HFFc6 (cell line): ENCODE measurements at places on chromosomes 13 and 19.
A peak's percentile ranks its signal among the peaks of the same experiment; 100 is the strongest.

DNA sequence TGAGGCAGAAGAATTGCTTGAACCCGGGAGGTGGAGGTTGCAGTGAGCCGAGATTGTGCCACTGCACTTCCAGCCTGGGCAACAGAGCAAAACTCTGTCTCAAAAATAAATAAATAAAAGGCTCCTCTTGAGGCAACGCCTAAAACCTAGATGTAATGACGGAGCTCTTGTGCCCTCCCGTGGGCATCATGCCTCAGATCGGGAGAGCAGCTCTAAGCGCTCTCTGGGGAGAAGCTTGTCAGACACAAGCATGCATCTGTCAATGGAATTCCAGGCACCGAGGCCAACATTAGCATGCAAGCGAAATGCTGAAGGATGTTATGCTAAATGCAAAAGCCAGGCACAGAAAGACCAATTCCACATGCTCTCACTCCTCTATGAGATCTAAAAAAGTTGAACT, 45.6 kb upstream of the MRI1 start:
- no peak for DNase-seq

DNA sequence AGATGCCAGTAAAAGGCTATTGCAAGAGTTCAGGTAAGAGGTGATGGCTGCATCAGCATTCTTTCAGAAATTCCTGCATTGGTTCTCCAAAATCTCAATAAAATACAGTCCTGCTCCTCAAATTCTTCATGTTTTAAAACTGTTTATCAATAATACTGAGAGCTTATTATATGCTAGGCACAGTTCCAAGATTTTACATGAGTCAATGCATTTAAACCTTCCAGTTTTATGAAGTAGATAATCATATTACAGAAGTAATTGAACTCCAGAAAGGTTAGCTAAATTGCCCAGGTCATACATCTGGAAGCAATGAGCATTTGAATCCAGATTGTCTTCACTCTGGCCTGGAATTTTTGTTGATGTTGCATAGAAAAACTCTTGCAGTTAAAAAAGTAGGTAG, 282.9 kb upstream of the SLITRK6 start:
- no peak for DNase-seq

GRCh38 chr13:44013758-44014291, 134.1 kb downstream of the LACC1 start:
- peak; percentile 61 for DNase-seq

- no peak for DNase-seq
Measured at GRCh38 chr13:91331047-91331915, 16.2 kb upstream of the MIR17HG start.

- no peak for DNase-seq
Measured at GRCh38 chr13:87999788-88000187, 328.6 kb downstream of the SLITRK5 start.

DNA sequence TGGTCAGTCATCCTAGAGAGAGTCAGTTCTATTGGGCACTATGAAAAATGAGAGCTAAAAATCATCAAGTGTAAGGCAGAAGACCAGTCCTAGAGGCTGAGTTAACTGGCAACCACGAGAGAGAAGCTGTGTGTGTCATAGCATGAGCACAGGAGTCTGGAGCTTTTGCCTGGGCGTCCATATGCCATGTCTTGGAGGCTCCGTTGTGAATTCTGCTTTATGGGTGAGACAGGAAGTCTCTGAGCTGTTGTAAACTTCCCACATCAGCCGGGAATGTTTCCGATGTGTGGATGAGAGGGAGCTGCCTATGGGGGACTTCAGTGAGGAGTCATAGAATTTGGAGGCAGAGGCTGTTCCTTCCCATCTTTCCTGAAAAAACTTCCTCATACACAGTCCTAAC, 120.0 kb downstream of the ITGBL1 start:
- peak; percentile 20 for DNase-seq

DNA sequence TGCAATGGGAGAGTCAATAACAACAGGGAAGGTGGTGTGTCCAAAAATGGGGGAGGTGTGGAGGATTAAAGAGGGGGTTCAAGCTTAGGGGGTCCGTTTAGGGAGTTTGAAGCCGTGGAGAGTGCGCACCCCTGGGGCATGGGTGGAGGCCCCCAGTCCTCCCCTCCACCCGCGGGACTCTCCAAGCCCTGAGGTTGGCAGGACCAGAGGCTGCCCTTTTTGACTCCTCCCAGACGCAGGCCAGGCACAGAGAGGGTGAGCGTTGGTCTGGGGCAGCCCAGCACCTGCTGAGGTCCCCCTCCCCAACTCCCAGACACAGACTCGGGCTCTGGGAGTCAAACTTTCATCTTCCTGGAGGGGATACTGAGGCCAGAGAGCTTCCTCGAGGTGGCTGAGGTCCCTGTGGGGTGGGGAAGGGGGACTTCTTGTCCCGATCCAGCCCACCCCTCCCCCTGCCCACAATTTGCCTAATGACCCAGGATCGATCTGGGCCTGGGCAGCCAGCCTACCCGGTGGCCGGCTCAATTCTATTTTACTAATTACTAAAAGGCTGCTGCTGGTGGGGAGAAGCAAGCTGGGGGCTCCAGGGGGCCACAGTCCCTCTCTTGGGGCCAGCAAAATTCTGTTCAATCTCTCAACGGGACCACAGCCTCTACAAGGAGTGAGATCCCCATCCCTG, 2.8 kb upstream of the ONECUT3 start:
- no peak for DNase-seq

DNA sequence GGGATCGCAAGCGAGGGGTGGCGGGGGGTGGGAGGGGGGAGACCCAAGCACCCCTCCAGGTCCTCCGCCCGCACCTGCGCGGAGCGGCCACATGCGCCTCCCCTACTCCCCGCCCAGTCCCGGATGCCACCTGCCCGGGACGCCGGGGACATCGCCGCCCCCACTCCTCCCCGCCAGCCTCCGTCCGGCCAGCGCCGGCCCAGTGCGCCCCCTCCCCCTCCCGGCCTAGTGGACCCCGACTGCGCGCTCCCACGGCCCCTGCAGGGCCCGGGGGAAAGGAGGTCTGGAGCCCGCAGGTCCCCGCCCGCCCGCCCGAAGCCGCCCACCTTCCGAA, 263 bp downstream of the RHPN2 start:
- DNase-seq, result no peak

GRCh38 chr13:110388108-110388943, 81.2 kb downstream of the COL4A2 start:
- DNase-seq, result peak; percentile 87

GRCh38 chr19:31064491-31064890, 284.7 kb downstream of the TSHZ3 start:
- DNase-seq, result no peak

- no peak for DNase-seq
Measured at GRCh38 chr13:35785576-35786303, 309.3 kb upstream of the MAB21L1 start.

DNA sequence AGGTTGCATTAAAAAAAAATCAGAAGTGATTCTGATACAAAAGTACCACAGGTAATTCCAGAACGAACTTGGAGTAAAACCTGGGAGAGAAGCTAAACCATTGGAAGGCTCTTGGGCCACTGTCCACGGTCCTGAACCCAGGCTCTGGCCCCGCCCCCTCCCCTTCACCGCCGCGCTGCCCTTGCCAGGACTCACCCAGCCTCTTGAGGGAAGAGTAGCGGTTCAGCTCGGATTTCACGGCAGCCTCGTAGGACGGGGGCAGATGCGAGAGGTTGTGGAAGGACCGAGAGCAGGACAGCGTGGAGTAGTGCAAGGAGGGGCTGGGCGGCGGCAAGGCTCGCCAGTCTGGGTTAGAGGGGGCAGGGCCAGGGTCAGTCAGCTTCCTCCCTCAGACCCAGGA, 5.7 kb downstream of the SHISA7 start:
- DNase-seq, result peak; percentile 34

DNA sequence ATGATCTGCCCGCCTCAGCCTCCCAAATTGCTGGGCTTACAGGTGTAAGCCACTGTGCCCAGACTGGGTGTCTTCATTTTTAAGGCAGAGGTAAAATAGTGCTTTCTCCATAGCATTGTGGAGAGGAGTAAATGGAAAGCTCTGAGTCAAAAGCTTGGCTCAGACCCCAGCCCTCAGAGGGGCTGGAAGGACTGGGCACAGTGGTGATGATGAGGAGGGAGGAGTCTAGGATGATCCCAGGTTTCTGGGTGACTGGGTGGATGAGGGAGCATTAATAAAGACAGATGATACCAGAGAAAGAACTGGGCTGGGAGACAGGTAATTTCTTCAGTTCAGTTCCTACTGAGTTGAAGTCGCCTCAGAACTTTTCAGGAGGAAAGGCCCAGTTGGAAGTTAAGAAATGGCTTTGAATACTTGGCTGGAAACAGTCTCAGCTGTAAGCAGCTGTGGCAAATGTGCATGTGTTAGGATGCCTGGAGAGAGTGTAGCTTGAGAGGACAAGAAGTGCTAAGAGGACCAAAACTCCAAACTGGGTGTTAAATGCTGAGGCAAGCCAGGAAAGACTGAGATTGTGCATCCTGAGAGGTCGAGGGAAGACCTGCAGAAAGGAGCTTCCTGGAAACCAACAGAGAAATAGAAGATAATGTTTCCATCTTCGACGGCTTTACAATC, 37.1 kb upstream of the MEDAG start:
- DNase-seq, result peak; percentile 14

GRCh38 chr13:106369091-106369490, 166.4 kb downstream of the EFNB2 start:
- no peak for DNase-seq

- no peak for DNase-seq
Measured at GRCh38 chr13:106768991-106769390, 201.1 kb upstream of the ARGLU1 start.

- DNase-seq, result no peak
Measured at GRCh38 chr13:31903111-31903815, 128.3 kb upstream of the FRY start.

GRCh38 chr13:103031332-103031873, 34.8 kb downstream of the SLC10A2 start:
- DNase-seq, result no peak

DNA sequence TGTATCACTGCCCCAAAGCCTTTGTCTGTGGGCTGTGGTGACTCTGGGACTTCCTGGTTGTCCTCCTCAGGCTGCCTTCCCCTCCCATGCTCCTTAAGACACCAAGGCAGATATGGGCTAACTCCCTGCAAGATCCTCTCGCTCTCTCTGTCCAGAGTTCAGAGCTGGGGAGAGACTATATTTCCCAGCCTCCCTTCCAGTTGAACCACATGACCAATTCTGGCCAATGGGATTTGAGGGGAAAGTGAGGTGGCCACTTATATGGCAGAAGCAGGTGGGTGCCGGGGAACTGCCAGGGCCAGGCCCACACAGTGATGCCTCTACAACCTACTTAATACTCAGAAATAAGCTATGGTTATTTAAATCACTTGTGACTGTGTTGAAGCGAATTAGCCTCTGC, 16.2 kb upstream of the ANGPTL8 start:
- no peak for DNase-seq

GRCh38 chr19:44776402-44777096, 1.1 kb upstream of the CBLC start:
- no peak for DNase-seq

DNA sequence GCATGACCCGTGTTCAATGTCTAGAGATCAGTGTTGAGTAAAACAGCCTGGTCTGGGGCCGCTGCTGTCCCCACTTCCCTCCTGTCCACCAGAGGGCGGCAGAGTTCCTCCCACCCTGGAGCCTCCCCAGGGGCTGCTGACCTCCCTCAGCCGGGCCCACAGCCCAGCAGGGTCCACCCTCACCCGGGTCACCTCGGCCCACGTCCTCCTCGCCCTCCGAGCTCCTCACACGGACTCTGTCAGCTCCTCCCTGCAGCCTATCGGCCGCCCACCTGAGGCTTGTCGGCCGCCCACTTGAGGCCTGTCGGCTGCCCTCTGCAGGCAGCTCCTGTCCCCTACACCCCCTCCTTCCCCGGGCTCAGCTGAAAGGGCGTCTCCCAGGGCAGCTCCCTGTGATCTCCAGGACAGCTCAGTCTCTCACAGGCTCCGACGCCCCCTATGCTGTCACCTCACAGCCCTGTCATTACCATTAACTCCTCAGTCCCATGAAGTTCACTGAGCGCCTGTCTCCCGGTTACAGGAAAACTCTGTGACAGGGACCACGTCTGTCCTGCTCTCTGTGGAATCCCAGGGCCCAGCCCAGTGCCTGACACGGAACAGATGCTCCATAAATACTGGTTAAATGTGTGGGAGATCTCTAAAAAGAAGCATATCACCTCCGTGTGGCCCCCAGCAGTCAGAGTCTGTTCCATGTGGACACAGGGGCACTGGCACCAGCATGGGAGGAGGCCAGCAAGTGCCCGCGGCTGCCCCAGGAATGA, 1.5 kb upstream of the CEACAM5 start:
- DNase-seq, result peak; percentile 15

DNA sequence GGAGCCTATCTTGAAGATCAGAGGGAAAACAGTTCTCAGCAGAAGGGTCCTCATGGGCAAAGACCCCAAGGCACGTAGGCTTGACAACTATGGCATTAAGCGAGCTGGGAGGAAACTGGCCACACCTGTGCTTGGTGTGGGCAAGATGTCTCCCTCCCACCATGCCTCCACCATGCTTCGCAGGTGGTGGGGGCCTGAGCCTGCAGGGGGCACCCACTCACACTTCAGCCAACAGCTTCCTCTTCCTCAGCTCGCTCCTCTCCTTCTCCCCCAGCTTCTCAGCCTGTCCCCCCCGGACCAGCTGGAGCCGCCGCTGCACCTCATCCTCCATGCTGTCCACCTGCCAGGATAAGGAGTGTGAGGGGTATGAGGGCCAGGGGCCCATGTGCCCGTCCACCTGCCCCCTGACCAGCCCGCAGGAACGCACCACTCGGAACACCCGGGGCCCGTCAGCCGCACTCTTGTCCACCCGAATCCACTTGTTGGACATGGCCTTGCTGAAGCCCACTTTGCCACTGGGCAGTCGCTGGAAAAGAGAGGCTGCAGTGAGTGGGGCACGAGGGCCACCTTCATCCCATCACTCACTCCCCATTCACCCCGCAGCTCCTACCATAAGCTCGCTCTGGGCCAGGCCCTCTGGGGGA, 3.4 kb downstream of the FARSA start:
- no peak for DNase-seq

- DNase-seq, result no peak
Measured at GRCh38 chr13:87058786-87059329, 612.3 kb upstream of the SLITRK5 start.

- DNase-seq, result no peak
Measured at GRCh38 chr13:50015258-50015657, at the start of gene KCNRG. TSS of gene KCNRG (plus strand) at chr13:50015444. CDS start at chr13:50015494, 50 bp downstream.

DNA sequence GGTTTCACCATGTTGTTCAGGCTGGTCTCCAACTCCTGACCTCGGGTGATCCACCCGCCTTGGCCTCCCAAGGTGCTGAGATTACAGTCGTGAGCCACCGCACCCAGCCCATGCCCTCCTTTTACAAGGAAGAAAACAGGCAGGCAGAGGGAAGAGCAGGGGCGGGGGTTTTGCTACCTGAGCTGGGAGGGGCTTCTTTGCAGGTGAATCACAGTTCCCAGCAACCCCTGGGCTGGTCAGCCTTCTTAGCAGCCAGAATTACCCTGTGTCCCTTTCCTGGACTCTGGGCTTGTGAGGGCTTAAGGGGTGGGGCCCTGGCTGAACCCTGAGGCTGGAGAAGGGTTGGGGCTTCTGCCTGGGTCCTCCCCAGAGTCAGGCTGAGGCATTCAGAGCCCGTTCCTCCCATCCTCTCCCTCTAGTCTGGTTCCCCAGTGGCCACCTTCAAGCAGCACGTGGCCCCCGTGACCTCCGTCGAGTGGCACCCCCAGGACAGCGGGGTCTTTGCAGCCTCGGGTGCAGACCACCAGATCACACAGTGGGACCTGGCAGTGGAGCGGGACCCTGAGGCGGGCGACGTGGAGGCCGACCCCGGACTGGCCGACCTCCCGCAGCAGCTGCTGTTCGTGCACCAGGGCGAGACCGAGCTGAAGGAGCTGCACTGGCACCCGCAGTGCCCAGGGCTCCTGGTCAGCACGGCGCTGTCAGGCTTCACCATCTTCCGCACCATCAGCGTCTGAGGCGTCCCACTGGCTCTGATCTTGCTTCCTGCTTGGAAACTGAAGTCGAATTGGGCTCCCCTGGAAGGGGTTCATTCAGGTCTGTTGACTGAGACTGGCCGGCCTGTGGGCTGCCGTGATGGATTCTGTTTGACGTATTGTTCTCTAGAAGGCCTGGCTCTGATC, 2.8 kb upstream of the KCNJ14 start:
- no peak for DNase-seq
